DMS 273 treated with DMSO at 0.1 percent for 48 hours (cell line): ENCODE measurements at places on chromosomes 11 and 22.

DNA sequence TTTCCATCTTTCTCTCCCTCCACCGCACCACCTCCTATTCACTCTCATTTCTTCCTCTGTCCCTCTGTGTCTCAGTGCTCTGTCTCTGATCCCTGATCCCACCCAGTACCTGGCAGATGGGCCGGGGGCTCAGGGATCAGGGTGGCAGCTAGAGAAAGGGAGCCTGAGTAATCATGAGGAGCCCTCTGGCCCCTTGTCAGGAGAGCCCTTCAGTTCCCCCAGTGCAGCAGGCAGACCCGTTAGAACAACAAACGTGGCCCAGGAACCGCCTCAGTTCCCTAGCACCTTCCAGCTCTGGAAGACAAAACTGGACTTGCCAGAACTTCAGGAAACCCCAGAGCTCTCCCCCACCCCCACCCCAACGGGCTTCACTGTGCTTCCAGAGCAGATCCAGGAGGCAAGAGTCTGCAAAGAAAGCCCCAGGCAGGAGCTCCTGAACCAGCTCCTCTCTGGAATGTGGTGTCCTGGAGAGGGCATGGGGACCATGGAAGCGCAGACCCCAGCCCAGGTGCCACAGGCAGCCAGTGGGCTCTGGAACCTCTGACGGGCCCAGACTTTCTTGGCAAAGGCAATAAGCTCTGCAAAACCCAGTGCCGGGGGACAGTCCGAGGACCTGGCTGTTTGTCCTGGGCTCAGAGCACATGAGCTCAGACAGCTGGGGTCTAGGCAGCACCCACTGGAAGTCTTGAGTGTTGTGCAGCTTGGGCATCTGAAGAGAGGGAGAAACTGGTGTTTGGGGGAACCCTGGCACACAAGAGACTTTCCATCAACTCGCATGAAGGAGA, 43.2 kb downstream of the LMO1 start:
- DNase-seq, result no peak

DNA sequence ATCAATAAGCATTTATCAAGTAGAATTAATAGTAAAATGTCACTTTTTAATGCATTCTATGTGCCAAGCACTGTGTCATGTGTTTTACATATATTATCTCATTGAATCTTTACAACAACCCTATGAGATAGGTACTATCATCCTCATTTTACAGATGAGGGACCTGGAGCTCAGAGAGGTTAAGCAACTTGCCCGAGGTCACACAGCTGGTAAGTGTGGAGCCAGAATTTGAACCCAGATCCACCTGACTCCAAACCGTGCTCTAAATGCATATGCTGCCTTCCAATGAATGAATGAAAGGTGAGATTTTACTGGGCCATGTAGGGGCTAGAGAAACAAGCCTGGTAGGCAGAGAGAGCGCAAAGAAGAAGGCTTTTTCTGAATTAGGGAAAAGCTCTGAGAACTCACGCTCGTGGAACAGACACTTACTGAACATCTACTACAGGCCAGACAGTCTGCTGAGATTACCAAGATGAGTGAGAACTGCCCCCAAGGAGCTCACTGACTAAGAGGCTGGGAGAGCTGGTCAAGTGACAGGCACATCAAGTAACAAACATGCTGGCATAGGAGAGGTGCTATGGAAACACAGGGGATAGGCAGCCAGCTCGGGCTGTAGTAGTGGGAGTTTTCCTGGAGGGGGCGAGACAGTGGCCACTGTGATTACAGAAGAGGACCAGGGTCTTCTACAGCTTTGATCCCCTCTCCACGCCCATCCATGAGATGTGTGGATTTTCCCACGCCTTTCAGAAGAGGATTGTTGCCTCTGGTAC, 4.4 kb downstream of the ABCG4 start:
- no peak for DNase-seq

DNA sequence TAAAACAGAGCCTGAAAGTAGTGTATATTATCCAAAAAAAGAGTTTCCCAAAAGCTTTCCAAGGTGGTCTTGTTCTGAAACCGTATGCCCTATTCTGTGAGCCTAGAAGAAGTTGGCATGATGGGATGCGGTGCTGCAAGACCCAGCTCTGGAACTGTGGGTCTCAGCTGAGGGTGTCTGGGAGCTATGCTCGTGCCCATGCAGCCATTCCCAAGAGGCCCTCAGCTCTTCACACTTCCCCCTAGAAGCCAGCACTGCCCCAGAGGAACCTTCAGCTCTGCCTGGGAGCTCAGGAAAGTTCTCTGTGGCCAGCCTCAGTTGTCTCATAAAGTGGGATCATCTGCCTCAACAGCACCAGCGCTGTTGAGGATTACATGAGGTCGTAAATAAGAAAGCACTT, 6.4 kb upstream of the SYT12 start:
- DNase-seq, result no peak

DNA sequence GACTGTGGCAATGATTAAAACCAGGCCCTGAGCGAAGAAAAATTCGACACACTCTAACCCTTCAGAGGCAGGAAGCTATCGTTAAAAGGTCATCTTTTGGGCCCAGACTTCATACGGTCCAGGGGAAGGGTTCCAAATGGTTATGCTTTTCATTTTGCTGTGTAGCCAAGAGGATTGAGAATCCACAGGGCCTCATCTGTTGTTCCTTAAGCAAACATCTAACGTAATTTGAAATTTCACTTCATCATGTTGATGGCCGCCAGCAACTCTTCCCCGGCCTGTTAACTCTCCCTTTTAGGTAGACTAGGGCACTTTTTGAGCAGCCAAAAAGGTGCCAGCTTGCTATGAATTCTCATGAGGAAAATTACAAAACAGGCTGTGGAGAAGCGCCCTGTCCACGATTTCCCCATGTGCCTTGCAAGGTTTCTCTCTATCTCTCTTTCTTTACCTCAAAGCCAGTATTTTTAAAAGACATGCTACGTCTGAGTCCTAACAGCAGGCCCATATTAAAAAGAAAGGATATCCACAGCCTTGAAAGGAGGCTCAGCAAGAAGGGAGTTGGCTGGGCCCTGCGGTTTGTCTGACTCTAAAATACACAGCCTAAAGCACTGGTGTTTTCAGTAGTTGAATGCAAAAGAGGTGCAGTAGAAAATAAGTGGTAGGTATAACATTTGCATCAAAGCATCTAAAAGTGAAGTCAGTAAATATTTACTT, 356.3 kb upstream of the NARS2 start:
- DNase-seq, result no peak

GRCh38 chr11:45412051-45412471, 125.9 kb upstream of the SYT13 start:
- no peak for DNase-seq

- DNase-seq, result peak; percentile 6
Measured at GRCh38 chr11:69088676-69089146, 40.0 kb downstream of the TPCN2 start.

- no peak for DNase-seq
Measured at GRCh38 chr11:64858467-64859263, 14.2 kb upstream of the CDC42BPG start.

- no peak for DNase-seq
Measured at GRCh38 chr11:74602637-74603556, 10.5 kb downstream of the POLD3 start.

- no peak for DNase-seq
Measured at GRCh38 chr11:63670433-63671321, 499 bp downstream of the ATL3 start.

GRCh38 chr11:69292221-69292648, 1.7 kb upstream of the MYEOV start:
- no peak for DNase-seq

GRCh38 chr11:2259466-2259830, 10.9 kb downstream of the ASCL2 start:
- no peak for DNase-seq

DNA sequence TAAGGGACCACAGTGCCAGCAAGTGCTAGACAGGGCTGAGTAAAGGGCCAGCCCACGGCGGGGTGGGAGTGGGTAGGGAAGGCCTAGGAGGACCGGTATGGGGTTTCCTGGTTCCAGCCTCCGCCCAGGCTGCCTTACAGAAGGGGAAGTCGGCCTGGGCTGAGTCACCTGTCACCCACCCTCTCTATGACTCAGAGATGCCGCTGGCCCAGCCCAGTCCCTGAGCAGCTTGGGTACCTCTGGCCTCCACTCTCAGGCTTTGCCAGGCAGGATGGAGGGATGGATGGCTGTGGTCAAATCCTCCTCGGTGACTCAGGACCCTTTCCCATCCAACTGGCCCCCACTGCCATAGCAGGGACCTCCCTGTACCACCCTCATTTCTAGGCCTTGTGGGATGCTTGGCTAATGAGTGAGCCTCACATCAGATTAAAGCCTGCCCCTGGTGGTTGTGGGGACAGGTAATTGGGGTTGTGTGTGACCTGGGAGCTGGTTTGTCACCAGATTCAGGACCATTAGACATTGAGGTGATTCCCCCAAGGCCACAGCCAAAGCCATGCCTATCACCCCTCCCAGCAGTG, 13.9 kb downstream of the SLC35E4 start:
- DNase-seq, result no peak

GRCh38 chr11:61814247-61814957, 2.4 kb downstream of the FADS1 start:
- DNase-seq, result no peak

- DNase-seq, result no peak
Measured at GRCh38 chr11:62908468-62909072, 12.6 kb downstream of the CHRM1 start.

DNA sequence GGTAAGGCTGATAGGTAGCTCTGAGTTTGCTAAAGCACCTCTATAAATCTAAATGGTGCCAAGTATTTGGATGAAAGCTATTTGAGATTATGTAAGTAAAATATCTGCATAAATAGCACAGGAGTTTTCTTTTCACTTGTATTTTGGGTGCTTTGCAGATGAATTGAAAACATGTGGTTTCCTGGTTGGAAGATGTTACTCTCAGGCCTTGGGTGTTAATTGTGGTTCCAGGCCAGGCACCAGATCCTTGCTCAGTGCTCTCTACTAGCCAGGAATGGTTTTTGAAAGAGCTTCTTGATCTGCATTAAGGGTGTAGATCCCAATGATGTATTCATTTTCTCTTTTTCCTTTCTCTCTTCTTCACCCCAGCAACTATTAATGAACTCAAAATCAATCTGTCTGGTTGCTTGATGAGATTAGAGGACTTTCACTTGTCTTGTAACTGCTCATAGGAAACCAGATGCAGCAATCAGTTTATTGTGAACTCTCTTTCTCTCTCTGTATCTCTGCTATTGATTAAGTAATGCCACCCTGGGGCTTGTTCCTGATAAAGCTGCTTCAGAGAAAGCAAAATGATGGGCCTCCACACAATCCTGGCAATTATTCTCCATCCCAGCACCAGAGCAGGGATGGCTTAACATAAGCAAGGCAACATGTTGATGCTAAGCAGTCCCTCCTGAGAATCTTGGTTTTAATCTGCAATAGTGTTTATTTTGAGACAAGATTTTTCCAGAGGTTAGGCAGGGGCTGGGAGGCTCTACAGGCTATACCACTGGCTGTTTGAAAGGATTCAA, 147.0 kb upstream of the NTM start:
- no peak for DNase-seq

DNA sequence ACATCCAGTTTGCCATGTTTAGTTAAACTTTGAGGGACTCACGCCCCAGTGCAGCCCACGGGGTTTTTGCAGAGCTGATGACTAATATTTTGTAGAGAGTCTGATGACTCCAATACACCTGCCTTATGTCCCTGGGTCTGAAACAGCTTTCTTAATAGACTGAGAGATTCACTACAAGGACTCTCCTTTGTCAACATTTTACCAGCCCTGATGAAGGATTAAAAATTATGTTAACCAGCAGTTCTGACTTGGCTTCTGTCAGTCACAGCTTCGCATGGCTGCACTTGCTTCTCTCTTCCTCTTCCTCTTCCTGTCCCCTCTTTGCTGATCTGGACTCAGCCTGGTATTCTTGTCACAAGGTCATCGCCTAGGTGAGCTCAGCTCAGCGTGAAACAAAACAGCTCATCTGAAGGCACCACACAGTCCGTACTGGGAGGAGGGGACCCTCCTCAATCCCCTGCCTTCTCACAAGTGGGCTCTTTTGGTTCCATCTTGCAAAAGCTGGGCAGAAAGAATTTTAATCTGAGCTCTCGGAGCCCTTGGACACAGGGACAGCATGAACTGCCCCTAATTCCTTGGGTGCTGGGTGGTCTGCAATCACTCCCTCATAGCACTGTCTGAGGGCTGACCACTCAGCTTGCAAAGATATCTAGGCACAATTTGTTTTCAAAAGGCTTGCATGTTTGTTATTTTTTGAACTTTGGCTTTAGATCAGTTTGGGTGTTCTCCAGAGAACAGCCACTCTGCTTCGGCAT, 38.1 kb upstream of the POU2AF1 start:
- no peak for DNase-seq

DNA sequence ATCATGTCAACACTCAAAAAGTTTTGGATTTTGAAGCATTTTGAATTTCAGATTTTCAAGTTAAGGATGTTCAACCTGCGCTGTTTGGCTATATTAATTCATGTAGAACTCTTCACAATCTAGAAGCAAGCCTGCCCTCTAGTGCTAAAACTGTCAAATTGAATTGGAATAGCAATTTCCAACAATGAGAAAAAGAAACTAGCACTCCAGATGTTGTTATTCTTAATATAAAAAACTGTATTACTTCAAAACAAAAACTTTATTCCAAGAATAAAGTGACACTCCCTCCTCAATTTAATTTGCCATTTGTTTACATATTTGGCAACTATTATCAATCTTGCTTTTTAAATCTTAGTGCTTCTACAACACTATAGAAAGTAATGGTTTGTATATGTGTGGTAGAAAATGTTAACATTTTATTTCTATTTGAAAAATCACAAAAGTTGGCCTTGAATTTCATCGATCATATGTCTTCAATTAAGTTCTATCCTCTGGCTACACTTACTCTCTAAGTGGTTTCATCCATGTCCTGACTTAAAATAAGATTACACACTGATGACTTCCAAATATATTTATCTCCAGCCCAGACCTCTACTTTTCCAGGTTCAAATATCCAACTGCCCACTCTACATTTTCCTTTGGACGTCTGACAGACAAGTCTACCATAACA, 36.6 kb downstream of the DCUN1D5 start:
- DNase-seq, result no peak

GRCh38 chr11:100830978-100831732, 144.1 kb downstream of the ARHGAP42 start:
- DNase-seq, result peak; percentile 53

DNA sequence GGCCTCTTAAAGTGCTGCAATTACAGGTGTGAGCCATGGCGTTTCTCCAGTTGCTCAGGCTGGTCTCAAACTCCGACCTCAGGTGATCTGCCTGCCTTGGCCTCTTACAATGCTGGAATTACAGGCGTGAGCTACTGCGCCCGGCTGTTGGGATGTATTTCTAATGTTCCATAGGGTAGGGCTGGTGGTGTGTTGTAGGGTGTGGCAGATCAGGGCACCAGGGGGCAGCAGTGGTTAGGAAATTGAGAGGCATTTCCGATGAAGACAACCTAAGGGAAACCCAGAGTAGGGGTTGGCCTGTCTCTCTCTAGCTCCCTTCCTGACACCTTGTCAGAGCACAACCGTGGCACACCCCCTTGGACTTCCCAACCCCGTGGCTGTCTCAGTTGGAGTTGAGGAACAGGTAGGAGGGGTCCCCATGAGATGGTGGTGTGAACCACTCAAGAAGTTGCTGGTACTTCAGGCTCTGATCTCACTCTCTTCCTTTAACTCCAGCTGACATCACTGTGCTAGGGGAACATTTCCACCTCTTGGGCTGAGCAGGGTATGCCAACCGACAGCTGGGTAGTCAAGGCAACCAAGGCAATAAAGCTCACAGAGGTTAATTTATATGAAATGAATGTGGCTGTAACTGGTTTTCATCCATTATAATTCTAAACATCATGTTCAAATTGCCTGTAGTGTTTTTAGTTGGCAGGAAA, 33.0 kb downstream of the YWHAH start:
- peak; percentile 31 for DNase-seq

- no peak for DNase-seq
Measured at GRCh38 chr11:129190087-129190486, 2.0 kb downstream of the ARHGAP32 start.

GRCh38 chr11:62139526-62140303, 15.9 kb downstream of the INCENP start:
- no peak for DNase-seq

GRCh38 chr11:1699771-1700170, 2.8 kb downstream of the KRTAP5-6 start:
- no peak for DNase-seq
